ENCODE measurements at places on chromosomes 1 and 21.

DNA sequence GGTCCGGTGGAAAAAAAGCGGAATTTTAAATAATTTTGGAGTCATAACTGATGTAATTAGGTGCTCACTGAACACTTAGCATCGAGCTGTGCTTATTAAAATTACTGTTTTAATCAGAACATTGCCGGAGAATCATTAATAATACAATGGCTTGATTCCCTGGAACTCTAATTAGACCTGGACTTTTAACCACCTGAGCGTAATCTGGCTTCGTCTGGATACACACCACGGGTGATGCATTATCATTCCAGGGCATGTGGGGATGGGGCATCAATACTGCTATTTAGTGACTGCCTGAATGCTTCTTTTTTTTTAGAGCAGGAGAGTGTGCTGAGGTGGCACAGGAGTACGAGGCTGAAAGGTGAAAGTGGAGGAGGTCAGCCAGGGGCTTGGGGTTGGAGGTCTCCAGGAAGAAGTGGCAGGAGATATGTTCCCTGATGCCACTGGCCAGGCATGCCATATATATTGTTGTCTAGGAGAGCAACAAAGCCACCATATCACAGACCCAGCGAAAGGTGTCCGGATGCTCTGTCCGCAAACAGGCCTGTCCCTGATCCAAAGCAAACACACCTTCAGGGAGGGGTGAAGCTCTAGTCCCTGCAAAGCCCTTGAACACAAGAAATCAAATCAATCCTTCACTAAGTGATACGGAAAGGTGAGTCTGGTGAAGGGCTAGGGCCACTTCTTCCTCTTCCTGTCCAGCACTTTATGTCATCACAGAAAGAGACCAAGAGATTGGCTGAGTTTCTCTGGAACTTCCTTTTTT lies 125.2 kb downstream of the PLXNA2 start:
- DNase-seq = no peak

DNA sequence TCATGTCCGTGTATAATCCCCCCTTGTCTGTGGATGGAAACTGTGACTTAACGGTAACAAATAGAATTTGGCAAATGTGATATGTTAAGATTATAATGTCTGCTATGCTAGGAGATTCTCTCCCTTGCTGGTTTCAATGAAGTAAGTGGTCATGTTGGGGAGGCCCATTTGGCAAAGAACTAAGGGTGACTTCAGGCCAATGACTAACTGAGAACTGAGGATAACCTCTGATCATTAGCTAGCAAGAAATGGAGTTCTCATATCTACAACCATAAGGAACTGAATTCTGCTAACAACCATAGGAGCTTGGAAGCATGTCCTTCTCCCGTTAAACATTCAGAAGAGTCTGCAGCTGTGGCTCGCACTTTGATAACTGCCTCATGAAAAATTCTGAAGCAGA lies 2.3 kb downstream of the IFI44L start:
- no peak for DNase-seq

- no peak for DNase-seq
Observed at GRCh38 chr1:230076121-230076520, 9.1 kb downstream of the GALNT2 start.

- no peak for DNase-seq
Observed at GRCh38 chr1:8966606-8967005, 20.9 kb downstream of the CA6 start.

- DNase-seq = no peak
Observed at GRCh38 chr1:225896937-225897549, 8.1 kb upstream of the LEFTY1 start.

DNA sequence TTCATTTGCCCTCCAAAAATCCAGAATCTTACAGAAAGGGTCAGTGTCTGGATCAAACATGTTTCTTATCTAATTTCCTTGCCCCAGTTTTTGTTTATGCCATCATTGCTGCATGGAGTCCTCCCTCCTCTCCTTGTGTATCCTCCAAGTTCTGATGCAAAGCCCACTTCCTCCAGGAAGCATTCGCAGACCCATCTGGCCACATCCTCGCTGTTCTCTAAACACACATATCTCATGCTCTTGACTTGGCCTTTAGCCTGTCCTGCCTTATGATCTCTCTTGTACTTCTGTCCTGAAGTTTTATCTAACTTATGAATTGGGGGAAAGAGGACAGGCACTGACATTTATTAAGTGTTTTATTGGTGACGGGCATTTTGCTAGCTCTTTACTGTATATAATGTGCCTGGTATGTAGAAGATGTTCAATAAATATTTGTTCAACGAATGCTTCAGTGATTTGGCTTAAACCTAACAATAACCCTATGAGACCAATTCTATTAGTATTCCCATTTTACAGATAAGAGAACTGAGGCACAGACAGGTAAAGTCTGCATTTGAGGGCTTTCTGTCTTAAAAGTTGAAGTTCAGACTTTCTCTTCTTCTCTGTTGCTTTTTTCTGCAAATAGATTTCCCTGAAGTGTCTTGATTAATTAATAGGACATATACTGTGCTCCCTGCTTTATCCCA lies 19.2 kb upstream of the ID3 start:
- DNase-seq = no peak

All from AG04450 (cell line).